ENCODE measurements at places on chromosomes 11 and 22.

DNA sequence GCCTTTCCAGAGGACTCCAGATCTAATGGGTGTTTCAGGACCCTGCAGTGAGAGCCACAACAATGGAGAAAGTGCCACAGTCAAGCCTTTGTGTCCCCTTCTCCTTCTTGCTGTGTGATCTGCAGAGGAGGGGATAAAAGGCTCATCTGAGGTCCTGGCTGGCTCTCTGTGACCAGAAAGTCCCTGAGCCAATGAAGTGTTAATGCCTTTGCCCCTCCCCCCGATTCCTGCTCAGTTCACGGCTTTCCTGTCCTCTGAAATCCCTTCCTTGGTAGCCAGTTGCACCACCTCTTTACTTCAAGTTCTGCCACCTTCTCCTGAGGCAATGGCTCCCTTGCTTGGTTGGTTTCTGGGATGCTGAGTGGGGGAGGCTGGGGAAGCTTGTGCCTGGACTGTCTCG is 47.6 kb downstream of the FLI1 start:
- no peak overlapping the region for H3K27ac ChIP-seq
- H3K4me1 ChIP-seq = no peaks in the 10 kb centered on the region
- DNase-seq = no peak
- no peaks in the 10 kb centered on the region for H3K36me3 ChIP-seq

DNA sequence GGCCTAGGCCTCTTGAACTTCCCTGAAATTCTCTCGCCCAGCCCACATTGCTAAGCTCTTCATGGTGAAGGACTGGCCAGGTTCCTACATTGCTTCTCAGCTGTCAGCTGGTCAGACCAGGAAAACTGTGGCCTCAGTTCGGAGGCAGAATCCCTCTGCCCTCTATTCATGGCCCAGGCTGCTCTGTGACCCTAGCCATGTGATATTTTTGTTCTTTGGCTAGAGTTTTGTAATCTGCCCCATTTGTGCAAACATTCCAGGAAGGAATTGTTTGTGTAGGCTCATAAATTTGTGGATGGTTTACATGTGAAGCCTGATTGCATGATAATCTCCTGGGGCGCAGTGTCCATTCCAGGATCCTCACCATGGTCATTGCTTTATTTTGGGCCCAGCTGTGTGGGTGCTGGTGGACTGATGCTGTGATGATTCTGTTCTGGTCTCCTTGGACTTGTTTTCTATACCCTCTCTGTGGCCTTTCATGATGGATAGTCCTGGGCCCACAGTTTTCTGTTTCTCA is 149.1 kb upstream of the E2F8 start:
- H3K36me3 ChIP-seq = no peaks in the 10 kb centered on the region
- no peaks in the 10 kb centered on the region for H3K27me3 ChIP-seq
- no peak overlapping the region for H3K4me3 ChIP-seq
- no peak overlapping the region for H3K27ac ChIP-seq
- no peaks in the 10 kb centered on the region for H3K4me1 ChIP-seq

DNA sequence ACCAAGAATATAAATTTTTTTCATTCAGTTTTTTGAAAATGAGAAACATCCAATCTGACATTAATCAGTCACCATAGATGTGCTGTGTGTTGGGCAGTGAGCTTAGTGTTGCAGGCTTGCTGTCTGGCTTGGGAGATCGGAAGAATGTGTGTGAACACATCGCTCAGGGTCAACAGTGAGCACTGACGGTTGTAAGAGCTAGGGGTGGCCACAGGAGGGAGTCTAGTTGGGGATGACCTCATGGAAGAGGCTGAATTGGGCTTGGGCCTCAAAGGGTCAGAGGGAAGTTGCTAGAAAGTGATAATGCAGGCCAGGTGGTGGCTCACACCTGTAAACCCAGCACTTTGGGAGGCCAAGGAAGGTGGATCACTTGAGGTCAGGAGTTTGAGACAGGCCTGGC is 375.4 kb downstream of the DDX10 start:
- DNase-seq = no peak
- H3K4me1 ChIP-seq = no peaks in the 10 kb centered on the region
- no peaks in the 10 kb centered on the region for H3K36me3 ChIP-seq

- no peak overlapping the region for H3K27ac ChIP-seq
- no peaks in the 10 kb centered on the region for H3K36me3 ChIP-seq
- H3K27me3 ChIP-seq = no peaks in the 10 kb centered on the region
- H3K4me1 ChIP-seq = no peaks in the 10 kb centered on the region
These were observed 22.1 kb upstream of the XKR3 start for GRCh38 chr22:16847271-16847670.

GRCh38 chr22:22709719-22710445 is 65.5 kb downstream of the GGTLC2 start:
- DNase-seq = no peak
- H3K27me3 ChIP-seq = no peaks in the 10 kb centered on the region
- H3K36me3 ChIP-seq = no peaks in the 10 kb centered on the region
- H3K4me1 ChIP-seq = no peaks in the 10 kb centered on the region

- no peaks in the 10 kb centered on the region for H3K27me3 ChIP-seq
- DNase-seq = no peak
- peak overlapping the region; percentile 40 for H3K27ac ChIP-seq
These were observed 69.3 kb downstream of the LRP5 start for GRCh38 chr11:68381716-68382115.

- DNase-seq = no peak
- no peaks in the 10 kb centered on the region for H3K4me1 ChIP-seq
- no peaks in the 10 kb centered on the region for H3K27me3 ChIP-seq
These were observed 103.9 kb downstream of the GGTLC2 start for GRCh38 chr22:22748297-22748743.

DNA sequence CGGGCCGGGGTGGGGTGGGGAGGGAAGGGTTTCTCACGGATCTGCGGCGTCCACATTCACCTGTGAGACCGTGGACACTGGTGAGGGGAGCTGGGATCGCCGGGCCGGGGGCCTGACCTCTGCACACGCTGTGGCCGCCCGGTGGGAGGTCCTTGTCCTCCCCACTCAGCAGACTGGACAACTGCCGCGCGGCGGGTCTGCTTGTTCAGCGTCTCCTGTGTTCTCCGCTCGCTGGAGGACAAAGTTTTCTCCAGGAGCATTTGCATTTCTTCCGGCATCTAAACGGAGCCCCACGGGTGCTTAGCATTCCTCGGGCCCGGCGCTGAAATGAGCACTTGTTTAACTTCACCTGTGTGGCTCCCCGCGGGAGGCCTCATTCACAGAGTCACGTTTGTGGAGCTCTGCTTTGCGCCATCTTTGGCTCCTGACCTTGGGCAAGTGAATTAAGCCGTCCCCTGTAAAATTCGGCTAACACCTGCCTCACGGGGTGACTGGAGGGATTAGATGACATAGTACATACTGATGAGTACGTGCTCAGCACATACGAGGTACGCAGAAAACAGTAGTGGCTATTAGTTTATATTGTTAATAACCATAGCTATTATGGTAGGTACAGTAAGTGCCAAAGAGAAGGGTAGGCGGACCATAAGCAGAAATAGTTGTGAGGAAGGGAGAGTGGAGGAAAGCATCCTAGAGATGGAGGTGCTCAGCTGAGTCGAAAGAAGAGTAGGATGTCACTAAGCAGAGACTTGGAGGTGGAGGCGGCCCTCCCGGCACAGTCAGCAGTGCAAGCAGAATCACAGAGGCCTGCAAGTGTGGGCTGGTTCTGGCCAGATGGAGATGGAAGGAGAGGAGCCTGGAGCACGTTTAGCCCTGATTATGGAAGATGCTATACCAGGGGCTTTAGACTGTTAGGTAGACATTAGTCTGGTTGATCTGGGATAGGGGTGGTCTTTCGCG is 885 bp downstream of the TRMU start:
- H3K27ac ChIP-seq = peak overlapping the region; percentile 91
- no peaks in the 10 kb centered on the region for H3K27me3 ChIP-seq
- peak overlapping the region; percentile 88 for H3K4me3 ChIP-seq

GRCh38 chr11:102794382-102794781 is 3.6 kb downstream of the MMP1 start:
- H3K4me1 ChIP-seq = no peaks in the 10 kb centered on the region
- no peaks in the 10 kb centered on the region for H3K27me3 ChIP-seq
- H3K36me3 ChIP-seq = no peaks in the 10 kb centered on the region
- H3K27ac ChIP-seq = no peak overlapping the region

GRCh38 chr11:12223771-12224536 is 113.6 kb downstream of the MICAL2 start:
- no peaks in the 10 kb centered on the region for H3K36me3 ChIP-seq
- no peaks in the 10 kb centered on the region for H3K27me3 ChIP-seq
- peaks cover 3% of the 10 kb centered on the region for H3K4me1 ChIP-seq
- no peak for DNase-seq

- H3K4me1 ChIP-seq = no peaks in the 10 kb centered on the region
- H3K4me3 ChIP-seq = no peak overlapping the region
- no peak for DNase-seq
- no peaks in the 10 kb centered on the region for H3K27me3 ChIP-seq
These were observed 1.7 kb upstream of the SLC43A3 start for GRCh38 chr11:57428643-57429042.

- no peak overlapping the region for H3K27ac ChIP-seq
- no peak for DNase-seq
- no peaks in the 10 kb centered on the region for H3K36me3 ChIP-seq
- H3K4me3 ChIP-seq = no peak overlapping the region
These were observed 7.2 kb upstream of the EHD1 start for GRCh38 chr11:64885367-64886286.

DNA sequence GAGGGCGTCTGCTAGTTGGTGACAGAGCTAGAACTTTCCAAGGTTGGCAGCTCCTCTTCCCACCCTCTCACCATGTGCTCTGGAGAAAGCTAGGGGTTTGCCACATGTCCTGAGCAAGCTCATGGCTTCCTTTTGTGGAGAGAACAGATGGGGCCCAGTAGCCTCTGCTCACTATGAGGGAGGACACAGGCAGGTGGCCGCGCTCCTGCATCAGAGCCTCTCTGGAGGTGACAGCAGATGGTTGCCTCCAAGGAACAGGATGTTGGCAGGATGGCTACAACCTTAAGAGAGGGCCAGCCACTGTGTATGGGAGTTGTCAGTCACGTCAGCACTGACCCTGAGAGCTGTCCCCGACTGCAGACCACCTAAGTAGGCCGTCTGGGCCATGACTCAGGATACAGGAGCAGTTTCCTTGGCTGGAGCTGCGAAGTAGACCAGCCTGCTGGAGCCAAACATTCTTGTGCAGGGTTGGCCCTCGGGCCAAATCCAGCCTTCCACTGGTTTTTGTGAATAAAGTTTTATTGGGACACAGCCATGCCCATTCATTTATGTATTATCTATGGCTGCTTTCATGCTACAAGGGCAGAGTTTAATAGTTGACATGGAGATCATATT is 28.0 kb downstream of the SGSM1 start:
- no peak for DNase-seq
- H3K27me3 ChIP-seq = no peaks in the 10 kb centered on the region
- no peaks in the 10 kb centered on the region for H3K4me1 ChIP-seq
- no peaks in the 10 kb centered on the region for H3K36me3 ChIP-seq
- H3K4me3 ChIP-seq = no peak overlapping the region

GRCh38 chr11:92149996-92150395 is 74.6 kb upstream of the FAT3 start:
- no peak overlapping the region for H3K27ac ChIP-seq
- H3K36me3 ChIP-seq = no peaks in the 10 kb centered on the region
- H3K4me3 ChIP-seq = no peak overlapping the region

GRCh38 chr11:47715082-47715669 is at the start of gene AGBL2:
AGBL2 (minus strand) TSS chr11:47715369; CDS start chr11:47714650, 719 bp downstream.
- H3K27ac ChIP-seq = peak within 1 kb of the TSS; percentile 70
- peak within 1 kb of the TSS; percentile 59 for H3K4me3 ChIP-seq
- no peaks in the 10 kb centered on the region for H3K27me3 ChIP-seq

GRCh38 chr11:73203322-73203721 is 14.8 kb upstream of the P2RY2 start:
- H3K27me3 ChIP-seq = no peaks in the 10 kb centered on the region
- no peak overlapping the region for H3K4me3 ChIP-seq
- no peak overlapping the region for H3K27ac ChIP-seq
- no peaks in the 10 kb centered on the region for H3K4me1 ChIP-seq
- no peaks in the 10 kb centered on the region for H3K36me3 ChIP-seq
- no peak for DNase-seq

DNA sequence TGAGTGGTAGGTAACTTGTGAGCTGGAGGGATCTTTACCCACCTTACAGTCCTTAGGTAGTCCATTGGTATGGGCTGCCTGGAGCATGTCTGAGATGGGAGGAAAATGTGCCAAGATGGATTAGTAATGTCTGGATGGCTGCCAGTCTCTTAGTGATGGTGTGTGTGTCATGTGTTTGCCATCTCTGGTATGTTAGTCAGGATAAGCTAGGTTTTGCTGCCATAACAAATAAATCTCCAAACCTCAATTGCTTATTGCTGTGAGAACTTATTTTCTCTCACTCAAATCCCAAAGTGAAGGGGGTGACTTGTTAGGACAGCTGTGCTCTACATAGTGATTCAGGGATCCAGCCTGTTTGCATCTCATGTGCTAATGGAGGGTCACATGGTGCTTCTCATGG is 40.9 kb upstream of the MYEOV start:
- H3K27ac ChIP-seq = no peak overlapping the region
- H3K27me3 ChIP-seq = no peaks in the 10 kb centered on the region
- H3K4me3 ChIP-seq = no peak overlapping the region
- no peaks in the 10 kb centered on the region for H3K4me1 ChIP-seq
- H3K36me3 ChIP-seq = no peaks in the 10 kb centered on the region

- peak overlapping the region; percentile 23 for H3K4me3 ChIP-seq
- H3K36me3 ChIP-seq = no peaks in the 10 kb centered on the region
- DNase-seq = peak; percentile 85
- peak overlapping the region; percentile 81 for H3K27ac ChIP-seq
- no peaks in the 10 kb centered on the region for H3K4me1 ChIP-seq
These were observed 101.9 kb downstream of the WT1 start for GRCh38 chr11:32333320-32333991.

DNA sequence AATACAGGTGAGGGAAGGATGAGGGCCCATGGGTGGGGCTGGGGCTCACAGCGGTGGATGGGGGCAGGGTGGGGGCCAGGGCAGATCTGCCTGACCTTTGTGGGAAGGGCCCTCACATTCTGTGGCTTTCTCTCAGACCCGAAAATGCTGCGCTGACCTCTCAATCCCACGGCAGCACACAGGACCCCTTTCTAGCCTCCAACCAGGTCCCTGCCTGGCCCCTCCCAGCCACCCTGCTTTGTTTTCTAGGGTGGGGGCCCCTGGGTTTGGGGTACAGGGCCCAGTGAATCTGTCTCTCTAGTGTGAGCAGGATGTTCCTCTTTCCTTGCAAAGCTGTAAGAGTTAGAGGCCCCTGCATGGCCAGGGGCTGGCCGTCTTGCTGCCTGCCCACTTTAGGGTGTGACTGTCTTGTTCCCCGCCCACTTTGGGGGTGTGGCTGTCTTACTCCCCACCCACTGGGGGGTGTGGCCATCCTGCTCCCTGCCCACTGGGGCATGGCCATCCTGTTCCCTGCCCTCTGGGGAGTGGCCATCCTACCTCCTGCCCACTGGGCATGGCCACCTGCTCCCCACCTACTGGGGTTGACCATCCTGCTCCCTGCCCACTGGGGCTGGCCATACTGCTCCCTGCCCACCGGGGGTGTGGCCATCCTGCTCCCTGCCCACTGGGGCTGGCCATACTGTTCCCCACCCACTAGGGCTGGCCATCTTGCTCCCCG is 11.5 kb downstream of the PARVG start:
- no peaks in the 10 kb centered on the region for H3K36me3 ChIP-seq
- no peaks in the 10 kb centered on the region for H3K27me3 ChIP-seq
- H3K4me3 ChIP-seq = no peak overlapping the region
- no peaks in the 10 kb centered on the region for H3K4me1 ChIP-seq
- no peak for DNase-seq
- no peak overlapping the region for H3K27ac ChIP-seq
